ENCODE measurements at places on chromosomes 6 and 20.

- no peak for DNase-seq
Observed at GRCh38 chr20:51326201-51326819, 216.2 kb downstream of the NFATC2 start.

DNA sequence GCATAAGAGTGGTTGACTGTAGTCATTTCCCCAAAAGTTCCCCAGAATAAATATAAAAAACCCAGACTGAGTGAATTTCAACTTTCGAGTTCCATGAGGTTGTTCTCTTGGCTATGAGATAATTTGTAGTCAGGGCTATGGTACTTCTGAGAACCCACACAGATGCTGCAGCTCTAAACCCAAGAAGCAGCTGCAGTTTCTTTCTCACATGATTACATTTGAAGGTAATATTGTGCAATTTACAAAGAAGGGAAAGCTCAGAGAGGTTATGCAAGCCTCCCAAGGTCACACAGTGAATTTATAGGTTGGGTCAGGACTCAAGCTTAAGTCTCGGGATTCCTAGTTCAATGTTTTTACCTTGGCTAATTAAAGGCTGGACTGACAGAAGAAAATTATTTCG, 29.7 kb upstream of the CD93 start:
- DNase-seq, result no peak

- no peak for DNase-seq
Observed at GRCh38 chr6:90162648-90163387, 133.8 kb downstream of the BACH2 start.

- peak; percentile 20 for DNase-seq
Observed at GRCh38 chr20:51275826-51276225, 252.9 kb upstream of the KCNG1 start.

- DNase-seq, result peak; percentile 57
Observed at GRCh38 chr6:8085053-8085511, 17.3 kb downstream of the EEF1E1 start.

GRCh38 chr20:61253640-61254511, 1.8 kb downstream of the CDH4 start:
- no peak for DNase-seq

- DNase-seq, result no peak
Observed at GRCh38 chr20:50591233-50591852, 81.2 kb downstream of the PTPN1 start.
